ENCODE measurements at places on chromosomes 7 and 10.

- ATAC-seq = no peak
These were observed 29.8 kb upstream of the VCL start for GRCh38 chr10:73968098-73968521.

DNA sequence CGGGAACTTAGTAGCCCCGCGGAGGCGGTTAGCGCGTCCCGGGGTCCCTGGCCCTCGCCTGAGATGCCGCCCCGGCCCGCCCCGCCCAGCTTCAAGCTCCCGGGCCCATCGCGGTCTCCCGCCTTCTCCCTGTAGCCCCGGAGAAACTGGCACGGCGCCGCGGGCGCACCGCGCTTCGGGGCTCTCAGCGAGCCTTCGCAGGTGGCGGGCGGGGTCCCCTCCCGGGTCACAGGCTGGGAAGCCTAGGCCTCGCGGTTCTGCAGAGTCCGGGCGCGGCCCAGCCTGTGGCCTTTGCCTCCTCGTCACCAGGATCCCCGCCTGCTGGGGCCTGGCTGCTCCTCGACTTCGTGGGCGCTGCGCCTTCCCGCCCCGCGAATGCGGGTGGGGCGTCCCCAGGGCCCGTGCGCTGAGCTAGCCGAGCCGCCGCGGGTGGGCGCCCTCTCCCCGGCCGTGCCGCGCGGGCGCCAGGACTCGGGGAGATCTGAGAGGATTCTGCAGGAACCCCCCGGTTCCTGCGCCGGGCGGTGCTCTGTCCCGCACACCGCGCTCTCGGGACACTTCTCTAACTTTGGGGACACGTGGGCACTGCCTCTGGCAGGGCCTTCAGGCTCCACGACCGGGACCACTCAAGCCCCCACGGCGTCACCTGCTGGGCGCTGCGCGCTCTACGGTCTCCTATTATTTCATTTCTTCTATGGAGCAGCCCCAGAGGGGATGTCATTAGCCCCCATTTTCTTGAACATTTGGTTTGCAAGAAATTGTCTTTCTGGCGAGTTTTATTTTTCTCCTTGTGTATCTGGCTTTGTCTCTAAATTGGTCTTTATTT is 682 bp upstream of the RGS10 start:
- ATAC-seq = peak; percentile 56

DNA sequence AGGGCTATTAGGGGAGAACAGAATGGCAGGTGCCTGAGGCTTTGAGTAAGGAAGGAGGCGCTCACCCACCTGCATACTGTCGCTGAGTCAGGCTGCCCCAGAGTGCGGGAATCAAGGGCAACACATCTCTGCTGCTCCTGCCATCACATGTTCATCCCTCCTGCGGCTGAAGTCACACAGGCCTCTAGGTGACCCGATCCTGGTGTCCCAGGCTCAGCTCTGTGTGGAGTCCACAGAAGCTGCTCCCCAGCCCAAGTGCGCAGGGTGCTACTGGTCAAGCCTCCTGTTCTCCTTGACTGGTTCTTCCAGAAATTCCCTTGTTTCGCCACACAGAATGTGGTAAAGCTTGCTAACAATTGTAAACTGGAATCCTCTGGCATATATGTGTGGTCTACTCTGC is 96.9 kb upstream of the IL6 start:
- ATAC-seq = no peak

DNA sequence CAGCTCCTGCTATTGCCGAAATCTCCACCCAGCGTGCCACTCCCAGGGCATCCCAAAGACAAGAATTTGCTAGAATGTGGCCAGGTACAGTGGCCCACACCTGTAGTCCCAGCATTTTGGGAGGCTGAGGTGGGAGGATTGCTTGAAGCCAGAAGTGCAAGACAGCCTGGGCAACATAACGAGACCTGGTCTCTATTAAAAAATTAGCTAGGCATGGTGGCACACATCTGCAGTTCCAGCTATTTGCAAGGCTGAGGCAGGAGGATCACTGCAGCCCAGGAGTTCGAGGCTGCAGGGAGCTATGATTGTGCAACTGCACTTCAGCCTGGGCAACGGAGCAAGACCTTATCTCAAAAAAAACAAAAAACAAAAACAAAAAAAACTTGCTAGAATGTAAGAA is 73.3 kb upstream of the LYZL2 start:
- no peak for ATAC-seq

DNA sequence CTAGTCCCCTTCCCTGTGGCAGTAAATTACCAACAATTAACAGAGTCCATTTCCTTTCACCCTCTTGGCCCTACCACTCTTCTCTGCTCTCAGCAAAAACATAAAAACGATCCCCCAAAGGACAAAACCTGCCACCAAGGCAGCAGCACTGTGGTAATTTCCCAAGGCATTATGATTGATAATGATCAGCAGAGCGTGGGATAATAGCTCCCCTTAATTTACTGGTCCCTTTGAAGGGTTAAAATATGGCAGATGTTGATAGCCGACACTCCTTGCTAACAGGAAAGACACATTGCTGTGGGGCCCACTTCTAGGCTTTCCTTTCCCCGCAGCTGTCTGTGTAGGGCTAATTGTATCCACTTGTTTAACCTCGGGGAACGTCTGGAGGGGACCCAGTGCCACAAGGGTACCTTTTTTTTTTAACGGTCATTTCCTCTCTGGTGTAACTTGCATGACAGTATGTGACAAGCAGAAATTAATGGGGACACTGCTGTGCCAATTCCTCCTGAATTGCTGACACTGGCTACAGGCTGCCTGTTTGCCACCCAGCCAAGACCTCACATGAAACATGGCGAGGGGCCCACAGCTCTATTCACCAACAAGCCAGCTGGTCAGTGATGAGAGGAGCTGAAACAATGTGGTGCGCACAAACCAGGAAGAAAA is 81.3 kb downstream of the CDK6 start:
- peak; percentile 85 for ATAC-seq

- no peak for ATAC-seq
These were observed 7.5 kb downstream of the CALML3 start for GRCh38 chr10:5532307-5532605.

DNA sequence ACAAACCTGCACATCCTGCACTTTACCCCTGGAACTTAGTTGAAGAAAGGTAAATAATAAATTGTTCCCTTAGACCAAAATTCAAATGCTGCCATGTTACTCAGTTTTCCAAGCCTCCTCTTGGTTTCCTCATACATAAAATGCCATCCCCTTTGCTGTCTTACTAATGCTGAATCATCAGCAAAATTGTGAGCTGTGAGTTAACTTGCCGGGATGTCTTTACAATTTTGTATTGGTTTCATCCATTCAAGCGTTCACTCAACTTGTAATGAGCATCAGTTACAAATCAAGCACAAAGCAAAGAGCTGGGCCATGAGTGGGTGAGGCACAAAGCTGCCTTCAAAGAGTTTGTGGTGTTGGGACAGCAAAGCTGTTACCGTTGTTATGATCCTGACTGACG is 395.8 kb upstream of the ZMIZ1 start:
- no peak for ATAC-seq

DNA sequence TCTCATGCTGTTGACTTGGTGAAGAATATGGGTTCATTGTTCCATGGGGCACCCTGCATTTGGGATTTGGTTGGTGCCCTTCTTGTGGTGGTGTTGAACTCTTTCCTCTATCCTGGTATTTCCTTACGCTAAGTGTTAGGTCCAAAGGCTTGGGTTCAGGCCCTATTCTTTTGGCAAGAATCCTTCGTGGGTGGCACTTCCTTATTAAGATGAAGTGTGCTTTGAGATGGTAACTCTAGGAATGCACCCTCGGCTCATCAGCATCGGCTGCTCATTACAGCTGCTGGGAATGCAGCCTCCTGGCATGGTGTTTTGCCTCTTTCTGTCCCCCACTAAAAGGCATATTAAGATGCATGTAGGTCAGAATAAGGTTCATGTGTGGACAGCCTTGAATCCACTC is 380.7 kb downstream of the RPS24 start:
- ATAC-seq = no peak

DNA sequence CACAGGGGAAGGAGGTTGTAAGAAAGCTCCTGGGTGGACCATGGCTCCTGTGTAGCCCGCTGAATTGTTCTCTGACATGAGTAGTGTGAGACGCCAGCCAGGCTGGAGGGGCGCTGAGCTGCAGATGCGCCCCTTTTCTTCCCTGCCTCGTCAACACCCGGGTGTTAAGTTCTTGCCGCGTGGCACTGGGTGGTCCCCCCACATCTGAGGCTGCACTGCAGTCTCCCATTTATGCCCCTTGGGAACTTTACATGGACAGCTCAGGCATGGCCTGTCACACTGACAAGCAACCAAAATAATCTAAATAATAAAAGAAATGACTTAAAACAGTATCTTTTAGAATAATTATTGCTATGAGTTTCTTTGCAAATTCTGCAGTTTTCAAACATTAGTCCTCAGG is 34.6 kb upstream of the HSPA12A start:
- ATAC-seq = no peak

DNA sequence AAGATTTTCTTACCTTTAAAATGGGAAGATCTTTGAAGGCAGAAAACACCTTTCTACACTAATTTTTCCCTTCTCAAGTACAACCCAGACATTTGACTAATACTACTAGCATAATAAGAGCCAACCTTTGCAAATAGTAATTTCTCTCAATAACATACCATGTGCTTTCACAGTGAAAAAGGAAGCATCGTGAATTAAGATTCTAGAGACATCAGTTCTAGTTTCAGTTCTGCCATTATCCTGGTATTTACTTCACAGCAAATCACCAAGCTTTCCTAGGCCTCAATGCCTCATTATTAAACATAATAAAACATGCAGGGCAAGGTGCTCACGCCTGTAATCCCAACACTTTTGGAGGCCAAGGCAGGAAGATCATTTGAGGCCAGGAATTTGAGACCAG is 24.9 kb downstream of the GSAP start:
- no peak for ATAC-seq

GRCh38 chr7:131359136-131359776 is 31.6 kb downstream of the MKLN1 start:
- no peak for ATAC-seq

- no peak for ATAC-seq
These were observed 2.6 kb upstream of the ZNRF2 start for GRCh38 chr7:30281791-30282190.

- no peak for ATAC-seq
These were observed 56.3 kb downstream of the PLXNA4 start for GRCh38 chr7:132519936-132520335.

DNA sequence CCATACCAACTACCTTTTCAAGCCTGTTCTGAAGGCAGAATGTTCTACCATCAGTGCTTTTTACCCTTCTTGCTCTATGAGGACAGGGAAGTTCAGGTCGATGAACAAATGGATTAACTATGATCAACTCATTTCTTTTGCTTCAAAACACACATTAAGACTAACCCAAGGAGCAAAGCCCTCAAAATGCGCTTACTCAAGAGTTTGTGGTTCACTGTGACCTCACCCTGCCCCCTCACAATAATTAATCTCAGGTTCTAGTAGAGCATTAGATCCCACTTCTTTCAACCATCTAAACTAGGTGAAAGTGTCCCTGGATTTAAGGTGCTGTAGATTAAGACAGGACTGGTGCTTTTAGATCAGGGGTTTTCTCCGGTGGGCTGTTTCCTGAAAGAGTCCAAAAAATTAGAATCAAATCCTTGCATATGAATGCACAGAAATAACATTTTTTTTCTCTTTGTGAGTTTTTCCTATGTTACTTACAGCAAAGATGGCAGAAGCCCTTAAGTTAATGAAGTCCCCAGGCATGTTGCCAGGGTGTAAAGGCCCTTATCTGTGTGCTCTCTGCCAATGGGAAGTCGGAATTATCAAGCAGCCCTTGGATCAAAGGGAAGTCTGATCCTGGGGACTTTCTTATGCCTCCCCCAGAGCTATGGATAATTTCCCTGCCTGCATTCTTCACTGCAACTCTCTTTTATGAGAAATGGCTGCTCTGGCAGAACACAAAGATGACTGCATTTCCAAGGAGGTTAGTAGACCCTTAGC is 205.5 kb upstream of the STK17A start:
- no peak for ATAC-seq

GRCh38 chr10:71980181-71981014 is 16.2 kb downstream of the CHST3 start:
- ATAC-seq = no peak

- ATAC-seq = no peak
These were observed 179.0 kb upstream of the DKK1 start for GRCh38 chr10:52135101-52135500.

DNA sequence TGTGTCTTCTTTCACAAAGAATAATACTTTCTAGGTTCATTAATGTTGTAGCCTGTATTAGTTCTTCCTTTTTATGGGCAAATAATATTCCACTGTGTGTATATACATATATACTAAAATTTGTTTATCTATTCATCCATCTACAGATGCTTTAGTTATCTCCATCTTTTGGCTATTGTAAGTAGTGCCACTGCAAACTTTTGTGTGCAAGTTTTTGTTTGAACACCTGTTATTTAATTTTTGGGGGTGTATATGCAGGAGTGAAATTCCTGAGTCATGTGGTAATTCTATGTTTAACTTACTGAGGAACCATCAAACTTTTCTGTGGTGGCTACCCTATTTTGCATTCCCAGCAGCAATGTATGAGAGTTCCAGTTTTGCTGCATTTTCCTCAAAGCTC is 37.7 kb upstream of the AGR3 start:
- ATAC-seq = no peak

DNA sequence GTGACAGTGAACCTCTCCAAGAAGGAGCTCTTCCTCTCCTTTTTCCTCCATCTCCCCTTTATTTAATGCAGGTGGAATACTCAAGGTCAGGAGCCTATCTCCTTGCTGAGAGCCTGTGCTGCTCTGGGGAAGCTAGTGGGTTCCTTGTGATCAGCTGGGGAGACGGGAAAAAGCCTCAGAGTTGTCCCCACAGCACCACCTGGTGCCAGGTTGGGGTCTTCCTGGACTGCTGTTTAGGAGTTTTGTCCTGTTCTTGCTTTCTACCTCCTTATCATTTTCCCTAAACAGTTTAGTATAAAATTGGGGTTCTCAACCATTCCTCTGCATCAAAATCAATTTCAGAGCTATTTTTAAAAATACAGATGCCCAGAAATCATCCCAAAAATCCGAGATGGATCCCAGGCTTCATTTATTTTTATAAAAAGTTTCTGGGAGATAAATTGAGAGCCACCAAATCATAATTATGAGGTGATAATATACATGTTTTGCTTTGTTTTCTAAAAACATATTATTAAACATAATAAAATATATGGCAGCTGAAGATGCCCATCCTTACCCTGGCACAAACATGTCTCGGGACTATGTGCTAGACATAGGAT is 44.3 kb downstream of the MACC1 start:
- peak; percentile 92 for ATAC-seq

GRCh38 chr7:100568176-100568895 is 5.4 kb downstream of the SAP25 start:
- ATAC-seq = no peak
